ENCODE measurements at places on chromosomes 5 and 9.

- DNase-seq = no peak
Measured at GRCh38 chr5:140725799-140726471, 25.7 kb downstream of the ZMAT2 start.

DNA sequence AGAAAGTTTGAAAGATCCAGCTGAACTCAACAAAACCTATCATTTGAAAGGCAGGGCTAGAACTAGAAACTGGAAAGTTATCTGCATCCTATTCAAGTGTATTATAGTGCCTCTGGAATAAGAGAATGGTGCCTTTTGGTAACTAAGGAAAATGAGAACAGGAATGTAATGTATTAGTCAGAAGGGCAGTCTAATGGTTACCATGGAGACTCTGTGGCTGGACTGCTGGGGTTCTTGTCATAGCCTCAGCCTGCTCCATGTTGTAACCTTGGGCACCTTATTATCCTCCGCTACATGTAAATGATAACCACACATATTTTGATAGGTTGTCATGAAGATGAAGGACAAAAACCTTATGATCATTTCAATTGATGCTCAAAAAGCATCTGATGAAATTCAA lies 24.6 kb upstream of the IFNB1 start:
- DNase-seq = no peak

DNA sequence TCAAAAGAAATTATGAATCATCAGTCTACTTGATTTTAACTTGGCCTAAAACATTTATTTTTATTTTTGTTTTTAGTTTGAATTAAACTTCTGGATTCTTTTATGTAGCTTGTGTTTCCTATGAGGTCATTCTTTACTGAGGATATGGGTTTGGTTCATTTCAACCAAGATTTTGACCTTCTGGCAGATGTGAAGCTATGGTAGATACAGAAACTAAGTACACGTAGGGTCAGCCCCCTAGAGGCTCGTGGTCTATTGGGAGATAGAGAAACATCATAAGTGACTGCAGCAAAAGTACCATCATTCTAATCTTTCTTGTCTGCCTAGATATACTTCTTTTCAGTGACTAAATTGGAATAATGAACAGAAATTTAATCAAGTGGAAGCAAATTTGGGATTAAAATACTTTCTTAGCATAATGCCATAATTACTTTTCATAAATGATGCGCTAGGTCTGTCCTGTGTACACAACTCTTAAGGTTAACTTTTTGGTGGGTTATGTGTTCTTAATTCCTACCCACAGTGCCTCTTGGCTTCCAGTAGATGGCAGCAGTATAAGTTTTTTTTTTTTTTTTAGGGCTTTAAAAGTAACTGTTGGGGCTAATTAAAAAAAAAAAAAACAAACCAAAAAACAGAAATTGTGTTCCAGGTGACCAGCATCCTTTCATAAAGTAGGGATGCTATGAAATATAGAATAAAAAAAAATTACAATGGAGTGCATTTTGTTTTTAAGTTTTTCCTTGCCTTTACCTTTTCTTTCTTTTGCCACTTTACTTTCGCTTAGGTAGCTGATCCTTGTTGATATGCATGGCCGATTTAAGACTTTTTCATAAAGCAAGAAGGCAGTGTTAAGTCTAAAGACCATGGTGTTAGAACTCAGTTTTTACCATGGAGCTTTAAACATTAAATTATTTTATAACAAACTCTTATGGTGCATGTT lies 49.9 kb downstream of the LRRTM2 start:
- DNase-seq = peak; percentile 17

DNA sequence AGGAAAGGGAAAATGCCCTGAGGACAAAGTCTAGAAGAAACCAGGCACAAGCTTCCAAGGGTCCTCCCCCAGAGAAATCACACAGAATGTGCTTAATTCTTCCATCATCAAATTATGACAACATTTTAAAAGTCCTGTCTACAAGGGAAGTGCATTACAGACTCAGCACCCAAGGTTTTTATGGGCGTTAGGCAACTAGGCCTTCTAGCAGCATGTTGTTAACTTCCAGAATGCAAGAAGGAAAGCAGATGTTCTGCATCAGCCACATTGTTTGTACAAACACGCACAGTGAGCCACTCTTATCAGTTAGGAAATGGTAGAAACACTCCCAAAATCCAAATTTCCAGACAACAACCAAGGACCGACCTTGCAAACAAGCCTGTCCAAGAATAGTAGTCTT lies 26.5 kb downstream of the SMC5 start:
- DNase-seq = no peak

- peak; percentile 32 for DNase-seq
Measured at GRCh38 chr5:14925326-14925725, 53.7 kb upstream of the ANKH start.

- DNase-seq = no peak
Measured at GRCh38 chr5:112948458-112948857, 26.4 kb upstream of the REEP5 start.

GRCh38 chr5:166994226-166994625 lies 1297.2 kb upstream of the WWC1 start:
- DNase-seq = no peak

DNA sequence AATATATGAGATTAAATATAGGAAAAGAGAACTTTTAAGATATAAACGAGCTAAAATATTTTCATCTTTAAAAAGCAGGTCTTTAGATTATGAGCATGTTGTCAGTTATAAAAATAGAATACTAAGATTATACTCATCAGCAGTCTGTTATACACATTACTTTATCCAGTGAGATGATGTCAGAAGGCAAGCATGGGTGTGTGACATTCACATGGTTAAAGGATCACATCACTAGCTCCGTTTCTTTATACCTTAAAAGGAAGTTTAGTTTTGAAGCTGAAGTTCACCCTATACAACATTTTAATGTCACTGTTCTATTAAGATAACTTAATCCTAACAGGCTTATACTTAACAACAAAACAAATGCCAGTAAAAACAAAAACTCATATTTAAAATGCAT lies 59.6 kb downstream of the RICTOR start:
- no peak for DNase-seq

DNA sequence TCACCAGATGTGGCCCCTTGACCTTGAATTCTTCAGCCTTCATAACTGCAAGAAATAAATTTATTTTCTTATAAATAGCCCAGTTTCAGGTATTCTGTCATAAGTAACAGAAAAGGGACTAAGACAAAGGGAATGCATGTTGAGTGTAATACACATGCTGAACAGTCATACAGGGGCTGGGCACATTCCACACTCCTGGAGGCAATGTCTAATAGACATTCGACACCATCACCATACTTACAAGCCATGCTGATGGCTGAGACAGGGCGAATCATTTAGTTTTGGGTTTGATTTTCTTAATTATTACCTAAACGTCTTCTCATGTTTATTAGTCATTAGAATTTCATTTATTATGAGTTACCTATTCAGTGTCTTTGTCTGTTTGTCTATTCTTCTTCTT lies 68.5 kb downstream of the TENT4A start:
- DNase-seq = no peak

GRCh38 chr9:1366276-1366675 lies 316.1 kb downstream of the DMRT2 start:
- DNase-seq = no peak

DNA sequence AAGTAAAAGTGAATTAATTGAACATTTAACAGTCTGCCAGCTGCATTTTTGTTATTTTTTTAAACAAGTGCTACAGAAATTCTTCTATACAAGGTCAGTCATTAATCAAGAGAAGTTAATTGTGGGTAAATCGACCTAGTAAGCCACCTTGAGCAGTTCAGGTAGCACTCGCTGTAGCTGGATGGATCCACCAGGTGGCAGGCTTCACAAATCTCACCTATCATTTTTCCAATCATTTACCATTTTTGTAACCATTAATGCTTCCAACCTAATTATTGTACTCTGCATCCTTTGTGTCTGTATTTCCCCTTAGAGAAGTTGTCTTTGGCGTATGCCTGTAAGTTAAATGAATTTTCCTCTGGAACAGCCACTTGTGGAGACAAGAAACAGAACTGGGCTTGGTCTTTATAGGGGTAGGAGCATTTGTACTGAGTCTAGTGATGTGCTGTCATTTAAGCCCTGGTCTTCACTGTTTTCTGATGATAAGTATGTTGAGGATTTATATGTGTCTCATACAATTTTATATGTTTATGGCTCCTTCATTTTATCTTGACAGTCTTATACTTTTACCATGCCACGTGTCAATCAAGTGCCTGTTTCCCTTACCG lies 39.5 kb downstream of the CD180 start:
- DNase-seq = no peak

- no peak for DNase-seq
Measured at GRCh38 chr9:131809941-131810344, 70.1 kb upstream of the RAPGEF1 start.

- no peak for DNase-seq
Measured at GRCh38 chr5:57665146-57665936, 182.7 kb upstream of the ACTBL2 start.

DNA sequence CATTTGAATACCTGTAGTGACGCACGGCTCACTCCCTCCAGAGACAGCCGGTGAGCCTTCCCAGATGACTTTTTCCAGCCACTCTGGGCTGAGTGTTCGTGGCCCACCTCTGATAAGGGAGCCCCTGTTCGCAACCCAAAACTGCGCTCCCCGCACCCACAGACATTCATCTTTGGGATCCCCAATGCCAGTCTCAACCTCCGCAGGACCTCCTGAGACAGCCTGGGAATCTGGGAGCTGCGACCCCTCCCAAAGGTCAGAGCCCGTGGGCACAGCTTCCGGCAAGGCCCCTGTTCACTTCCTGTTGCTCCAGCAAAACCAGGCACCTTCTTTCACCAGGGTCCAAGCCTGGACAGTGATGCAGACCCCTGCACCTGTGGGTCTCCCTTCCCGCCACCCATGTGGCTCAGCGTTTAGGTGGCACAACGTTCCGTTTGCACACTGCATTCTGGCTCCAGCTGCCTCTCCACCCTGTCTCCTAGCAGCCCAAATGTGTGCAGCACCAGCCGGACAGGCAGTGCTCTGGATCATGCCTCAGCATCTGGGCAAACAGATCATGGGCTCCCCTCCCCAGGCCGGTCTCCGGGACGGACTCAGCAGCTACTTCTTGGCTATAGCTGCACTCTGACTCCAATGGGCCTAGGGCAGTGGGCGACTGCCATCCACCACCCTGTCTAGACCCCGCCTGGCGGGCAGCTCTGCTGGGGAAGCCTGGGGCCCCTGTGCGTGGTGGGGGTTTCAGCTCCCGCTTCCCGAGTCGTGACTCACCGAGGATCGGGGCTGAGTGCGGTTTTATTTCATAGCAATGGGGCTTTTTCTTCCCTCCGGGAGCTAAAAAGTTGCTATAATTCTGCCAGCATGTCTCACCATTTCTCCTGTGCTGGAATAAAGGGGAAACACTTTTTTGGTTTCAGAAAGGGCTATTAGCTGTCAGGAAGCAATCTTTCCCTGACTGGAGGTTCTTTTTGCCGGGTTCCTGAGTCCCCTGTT lies 156.0 kb downstream of the OLFM1 start:
- DNase-seq = no peak

DNA sequence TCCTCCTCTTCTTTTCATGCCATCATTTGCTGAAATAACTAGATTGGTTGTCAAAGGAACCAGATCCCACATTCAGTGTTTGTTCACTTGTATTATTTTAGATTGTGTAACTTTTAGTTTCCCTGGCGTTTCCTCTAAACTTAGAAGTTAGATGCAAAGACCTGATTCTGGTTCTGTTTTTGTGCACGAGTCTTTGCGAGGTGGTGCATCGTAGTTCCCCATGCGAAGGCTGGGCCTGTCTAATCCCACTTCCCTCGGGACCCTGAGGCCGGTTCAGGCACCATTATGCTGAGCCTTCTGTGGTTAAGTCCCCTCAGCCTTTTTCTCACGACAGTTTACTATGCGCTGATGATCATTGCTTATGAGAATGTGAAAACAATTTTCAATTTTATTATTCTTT lies 219.1 kb upstream of the OTULINL start:
- DNase-seq = no peak

GRCh38 chr5:2742921-2743679 lies 8.4 kb downstream of the IRX2 start:
- DNase-seq = no peak

GRCh38 chr5:110268985-110269384 lies 457.5 kb downstream of the TMEM232 start:
- no peak for DNase-seq
